ENCODE measurements at places on chromosomes 11 and 22.

- peak; percentile 63 for DNase-seq
Measured at GRCh38 chr11:46050003-46050461, 71.2 kb downstream of the PHF21A start.

DNA sequence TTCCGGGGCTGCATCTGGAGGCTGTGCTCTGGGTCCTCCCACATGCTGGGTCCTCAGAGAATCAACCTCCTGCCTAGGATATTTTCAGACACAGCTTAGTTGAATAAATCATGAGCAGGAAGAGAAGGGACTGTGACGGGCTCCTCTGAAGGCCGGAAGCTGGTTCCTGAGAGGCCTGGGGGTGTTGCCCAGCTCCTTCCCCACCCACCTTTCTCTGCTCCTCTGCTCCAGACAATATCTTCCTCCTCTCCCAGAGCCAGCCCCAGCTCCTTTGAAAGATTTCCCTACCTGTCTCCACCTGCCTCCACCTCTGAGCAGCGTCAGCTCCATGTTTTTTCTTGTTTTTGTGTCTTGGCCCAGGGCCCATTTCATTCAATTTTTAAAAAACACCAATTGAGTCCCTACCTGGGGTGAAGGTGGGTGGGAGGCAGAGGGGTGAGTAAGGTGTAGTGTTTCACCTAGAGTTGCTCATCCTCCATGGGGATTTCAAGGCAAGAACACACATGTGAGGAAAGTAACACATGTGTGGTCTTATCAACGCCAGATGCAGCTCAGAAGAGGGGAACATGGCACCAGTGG lies 24.8 kb upstream of the THY1 start:
- peak; percentile 39 for DNase-seq

DNA sequence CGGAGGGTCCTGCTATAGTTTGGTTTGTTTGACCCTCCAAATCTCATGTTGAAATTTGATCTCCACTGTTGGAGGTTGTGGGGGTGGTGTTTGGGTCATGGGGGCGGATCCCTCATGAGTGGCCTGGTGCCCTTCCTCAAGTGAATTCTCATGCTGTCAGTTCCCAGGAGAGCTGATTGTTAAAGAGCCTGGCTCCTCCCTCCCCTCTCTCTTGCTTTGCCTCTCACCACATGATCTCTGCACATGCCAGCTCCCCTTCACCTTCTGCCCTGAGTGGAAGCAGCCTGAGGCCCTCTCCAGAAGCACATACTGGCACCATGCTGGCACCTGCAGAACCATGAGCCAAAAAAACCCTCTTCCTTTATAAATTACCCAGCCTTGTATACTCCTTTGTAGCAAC lies 7.1 kb downstream of the TSPAN18 start:
- DNase-seq, result no peak

DNA sequence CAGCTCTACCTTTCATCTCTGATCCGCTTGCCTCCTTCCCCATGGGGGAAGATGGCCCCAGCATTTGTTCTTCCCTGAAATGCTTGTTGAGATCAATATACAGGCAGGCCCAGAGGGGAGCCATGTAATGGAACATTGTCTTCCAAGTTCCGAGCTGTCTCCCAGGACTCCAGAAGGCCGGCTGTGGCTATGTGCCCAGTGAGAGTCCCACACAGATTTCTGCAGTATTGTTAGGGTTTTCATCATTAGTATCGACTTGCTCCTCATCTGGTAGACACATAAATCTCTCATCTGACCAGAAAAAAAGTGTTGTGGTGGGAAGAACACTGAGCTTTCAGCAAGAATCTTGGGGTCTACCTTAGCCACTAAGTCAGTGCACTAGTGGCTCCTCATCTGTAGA lies 163.4 kb downstream of the TRIM29 start:
- no peak for DNase-seq

DNA sequence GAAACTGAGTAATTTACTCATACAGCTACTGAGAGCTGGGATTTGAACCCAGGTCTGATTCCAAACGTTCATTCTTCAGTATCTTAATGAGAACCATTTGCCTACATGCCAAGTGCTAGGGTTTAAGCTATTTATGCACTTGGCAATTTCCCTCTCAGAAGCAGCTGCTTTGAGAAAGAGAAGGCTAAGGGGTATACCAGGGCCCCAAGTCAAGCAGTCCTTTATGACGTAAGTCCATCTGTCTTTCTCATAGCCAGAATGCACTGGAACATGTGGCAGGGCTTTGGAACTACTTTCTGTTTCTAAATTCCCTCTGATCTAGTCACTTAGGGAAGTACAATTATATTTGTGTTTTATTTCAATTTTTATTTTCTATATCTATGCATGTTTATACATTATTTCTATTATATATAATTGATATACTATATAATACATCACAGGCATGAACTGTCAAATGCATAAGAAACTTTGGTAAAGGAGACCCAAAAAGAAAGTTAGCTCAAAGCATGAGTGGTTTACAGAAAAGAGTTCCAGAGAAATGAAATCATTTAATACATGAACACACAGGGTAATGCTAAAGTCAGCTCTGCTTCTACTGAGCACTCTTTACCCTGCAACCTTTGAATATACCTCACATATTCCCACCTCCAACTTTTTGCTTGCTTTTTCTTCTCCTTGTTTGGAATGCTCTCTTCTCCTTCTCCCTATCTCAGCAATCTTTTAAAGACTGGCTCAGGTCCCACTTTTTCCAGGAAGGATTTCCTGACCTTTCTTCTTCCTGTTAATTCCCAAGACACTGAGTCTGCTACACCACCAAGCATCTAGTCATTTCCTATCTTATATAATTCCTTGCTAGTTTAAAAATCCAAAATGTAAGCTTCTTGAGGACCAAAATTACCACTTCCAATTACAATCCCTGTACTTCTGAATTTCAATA lies 80.5 kb upstream of the GDPD4 start:
- peak; percentile 52 for DNase-seq

DNA sequence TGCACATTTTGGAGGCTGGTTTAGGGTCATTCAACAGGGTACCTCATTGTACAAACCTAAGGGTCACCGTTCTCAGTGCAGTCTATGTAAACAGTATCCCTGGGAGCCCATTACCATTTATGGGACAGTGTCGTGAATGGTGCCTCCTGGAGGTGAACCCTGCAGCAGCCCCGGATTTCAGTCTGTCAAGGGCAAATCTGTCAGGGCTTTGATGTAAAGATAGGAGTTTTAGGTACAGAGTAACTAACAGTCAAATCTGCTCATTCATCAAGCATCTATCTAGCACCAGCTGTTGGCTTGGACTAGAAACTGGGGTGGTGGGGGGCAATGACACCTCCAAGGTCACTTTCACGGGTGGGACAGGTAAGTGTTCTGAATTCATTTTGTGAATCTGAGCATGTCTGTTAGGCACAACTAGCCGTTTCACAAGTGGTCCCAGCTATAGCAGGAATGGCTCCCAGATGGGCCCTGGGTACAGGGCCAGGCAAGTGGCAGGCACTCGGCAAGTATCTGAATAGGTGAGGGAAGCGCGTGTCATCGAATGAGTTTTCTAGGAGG lies 63.6 kb downstream of the PARVG start:
- DNase-seq, result no peak

GRCh38 chr22:27993201-27993635 lies 74.2 kb upstream of the PITPNB start:
- no peak for DNase-seq

- DNase-seq, result no peak
Measured at GRCh38 chr11:113104691-113105251, 143.6 kb downstream of the NCAM1 start.

- DNase-seq, result peak; percentile 77
Measured at GRCh38 chr11:9972989-9973388, 309.1 kb downstream of the SWAP70 start.

- DNase-seq, result no peak
Measured at GRCh38 chr11:132296946-132297610, 926.7 kb downstream of the NTM start.

- DNase-seq, result no peak
Measured at GRCh38 chr11:125268611-125269010, 104.1 kb downstream of the PKNOX2 start.

DNA sequence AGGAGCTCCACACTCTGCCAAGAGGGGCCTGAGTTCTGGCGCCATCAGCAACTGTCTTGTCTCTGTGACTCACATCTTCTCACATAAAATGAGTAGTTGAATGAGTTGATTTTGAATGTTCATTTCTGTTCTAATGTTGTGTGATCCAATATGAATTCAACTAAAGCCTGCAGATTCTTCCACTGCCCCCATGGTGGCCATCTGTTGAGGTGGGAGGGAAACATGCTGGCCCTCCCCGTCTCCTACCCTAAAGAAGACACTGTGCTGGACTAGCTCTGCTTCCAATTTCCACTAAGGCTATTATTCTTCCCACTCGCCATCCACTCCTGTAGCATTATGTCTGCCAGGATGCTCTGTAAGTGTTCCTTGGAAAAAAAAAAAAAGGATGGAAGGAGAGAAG lies 555.6 kb upstream of the LARGE1 start:
- DNase-seq, result no peak

- DNase-seq, result peak; percentile 36
Measured at GRCh38 chr11:5369789-5370188, 13.8 kb upstream of the OR51M1 start.

DNA sequence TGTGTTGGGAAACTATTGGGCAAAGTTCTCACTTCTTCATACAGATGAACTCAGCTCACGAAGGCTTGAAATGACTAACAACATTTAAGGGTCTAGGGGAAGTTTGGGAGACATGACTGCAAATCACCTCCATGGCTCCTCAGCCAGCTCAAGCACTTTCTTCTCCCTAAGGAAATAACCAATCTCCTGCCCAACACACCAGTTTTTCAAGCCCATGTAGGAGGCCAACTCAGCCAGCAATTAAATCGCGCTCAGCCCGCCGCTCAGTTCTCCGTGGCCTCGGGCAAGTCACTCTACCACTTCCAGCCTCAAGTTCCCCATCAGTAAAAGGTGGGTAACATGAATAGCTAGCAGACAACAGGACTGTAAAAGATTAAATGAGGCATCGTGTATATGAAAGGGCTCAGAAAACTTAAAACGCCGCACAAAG lies 796 bp downstream of the POLDIP3 start:
- DNase-seq, result peak; percentile 36

DNA sequence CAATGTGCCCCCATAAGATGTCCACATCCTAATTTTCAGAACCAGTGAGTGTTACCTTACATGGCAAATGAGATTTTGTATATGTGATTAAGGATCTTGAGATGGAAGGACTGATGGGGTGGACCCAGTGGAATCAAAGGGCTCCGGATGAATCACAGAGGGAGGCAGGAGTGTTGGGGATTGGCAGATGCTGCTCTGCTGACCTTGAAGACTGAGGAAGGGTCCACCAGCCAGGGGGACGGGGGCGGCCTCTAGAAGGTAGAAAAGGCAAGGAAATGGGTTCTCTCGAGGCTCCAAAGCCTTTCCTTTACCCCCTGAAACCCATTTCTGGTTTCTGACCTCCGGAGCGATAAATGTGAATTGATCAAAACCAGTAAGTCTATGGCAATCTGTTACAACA lies 18.8 kb downstream of the TMEM218 start:
- DNase-seq, result no peak

DNA sequence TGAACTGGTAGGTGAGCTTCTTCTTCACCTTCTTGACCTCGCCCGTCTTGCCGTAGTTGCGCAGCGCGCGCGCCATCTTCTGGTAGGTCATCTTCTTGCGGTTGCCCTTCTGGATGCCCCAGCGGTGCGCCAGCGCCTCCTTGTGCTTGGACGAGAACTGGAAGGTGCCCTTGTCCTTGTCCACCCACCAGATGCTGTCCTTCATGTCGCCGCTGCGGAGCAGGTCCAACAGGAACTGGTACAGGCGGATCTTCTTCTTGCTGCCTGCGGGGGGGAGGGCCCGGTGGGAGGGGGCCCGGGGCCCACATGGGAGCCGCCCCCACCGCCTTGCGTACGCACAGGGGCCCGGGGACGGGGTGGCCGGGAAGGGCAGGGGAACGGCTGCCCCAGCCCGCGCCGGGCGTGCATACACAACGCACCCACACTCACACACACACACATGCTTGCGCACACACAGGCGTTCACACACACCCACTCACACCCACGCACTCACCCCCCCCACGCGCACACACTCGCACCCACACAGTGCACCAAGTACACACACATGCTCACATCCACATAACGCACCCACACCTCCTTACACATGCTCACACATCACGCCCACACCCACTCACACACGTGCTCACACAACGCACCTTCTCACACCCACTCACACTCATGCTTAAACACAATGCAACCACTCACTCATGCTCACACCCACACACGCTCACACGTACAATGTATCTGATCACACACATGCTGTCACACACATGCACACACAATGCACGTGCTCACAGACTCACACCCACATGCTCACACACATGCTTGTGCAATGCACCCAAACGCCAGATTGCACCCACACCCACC lies 3.0 kb upstream of the MYBPC3 start:
- DNase-seq, result peak; percentile 94

- DNase-seq, result no peak
Measured at GRCh38 chr11:7032692-7033091, 12.4 kb downstream of the NLRP14 start.

DNA sequence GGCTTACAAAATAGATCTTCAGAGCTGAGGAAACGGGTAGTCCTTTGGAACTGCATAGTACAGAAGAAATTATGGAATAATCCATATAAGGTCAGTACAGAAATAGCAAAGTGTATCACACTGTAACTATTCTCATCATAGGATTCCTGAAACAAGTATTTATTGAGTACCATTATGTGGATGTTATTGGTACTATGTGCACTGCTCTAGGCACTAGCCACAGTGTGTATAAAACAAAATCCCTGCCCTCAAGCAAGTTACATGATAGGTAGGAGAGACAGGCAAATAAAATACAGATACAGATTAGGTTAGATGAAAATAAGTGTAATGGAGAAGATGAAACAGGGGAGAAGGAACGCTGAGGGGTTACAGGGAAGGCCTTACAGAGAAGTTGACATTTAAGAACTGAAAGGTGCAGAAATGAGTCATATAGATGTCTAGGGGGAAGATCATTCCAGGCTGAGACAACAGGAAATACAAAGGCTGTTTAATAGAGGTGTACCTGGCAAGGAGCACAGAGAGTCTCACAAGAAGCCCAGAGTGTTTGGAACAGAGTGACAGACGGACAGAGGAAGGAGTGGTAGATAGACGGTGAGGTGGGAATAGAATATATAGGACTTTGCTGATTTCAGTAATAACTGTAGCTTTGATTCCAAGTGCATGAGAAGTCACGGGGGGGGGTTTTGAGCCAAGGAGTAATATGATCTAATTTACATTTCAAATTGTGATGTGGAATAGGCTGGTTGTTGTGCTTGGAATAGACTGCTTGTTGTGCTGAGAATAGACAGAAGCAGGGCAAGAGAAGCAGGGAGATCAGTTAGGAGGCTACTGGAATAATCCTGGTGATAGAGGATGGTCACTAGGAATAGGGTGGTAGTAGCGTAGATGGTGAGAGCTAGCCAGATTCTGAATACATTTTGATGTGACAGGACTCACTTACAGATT lies 13.7 kb downstream of the RNF141 start:
- no peak for DNase-seq

DNA sequence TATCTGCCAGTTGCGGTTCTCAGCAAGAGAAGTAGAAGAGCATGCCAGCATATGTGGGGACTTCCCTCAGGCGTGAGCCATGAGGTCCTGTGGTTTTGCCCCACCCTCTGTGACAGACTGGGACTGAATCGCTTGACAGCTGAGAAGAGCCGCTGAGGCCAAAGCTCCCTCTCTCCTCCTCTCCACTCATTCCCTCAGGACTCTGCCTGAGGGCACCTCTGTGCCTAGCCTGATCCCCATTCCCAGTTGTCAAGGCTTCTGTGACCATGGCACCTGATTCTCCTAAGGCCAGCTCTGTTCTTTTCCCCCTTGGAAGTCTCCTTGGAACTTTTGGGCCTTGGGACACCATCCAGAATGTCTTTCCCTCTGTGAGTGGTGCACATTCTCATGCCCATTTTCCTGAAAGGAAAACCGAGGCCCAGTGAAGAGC lies 27.0 kb downstream of the ART5 start:
- DNase-seq, result no peak

GRCh38 chr11:75514596-75514995 lies 11.1 kb downstream of the GDPD5 start:
- DNase-seq, result no peak
